ENCODE measurements at places on chromosomes 1 and 21. TPM values are rescaled to one million over a fixed set of nuclear protein-coding genes. Genes with fewer than 3 reads are reported as not detected.

ASAP3 gene
- 3.4 TPM for total RNA-seq

CFHR5 gene
- total RNA-seq = not detected

KIAA0040 gene
- total RNA-seq = 11.6 TPM

LCE2A gene
- total RNA-seq = not detected

TSPAN1 gene
- total RNA-seq = 0.22 TPM

ESPN gene
- total RNA-seq = 0.65 TPM

ZNF695 gene
- total RNA-seq = 0.99 TPM

C1orf56 gene
- total RNA-seq = 0.87 TPM

SYT11 gene
- 15.5 TPM for total RNA-seq

PCBP3 gene
- total RNA-seq = not detected

SLC45A3 gene
- total RNA-seq = 20.3 TPM

MYOG gene
- total RNA-seq = not detected

TBX19 gene
- total RNA-seq = 0.22 TPM

FMN2 gene
- total RNA-seq = not detected

CELA3A gene
- total RNA-seq = not detected

C8B gene
- total RNA-seq = not detected

Measured in lung microvascular endothelial cell (primary cell).